Cerebellar nuclear complex (tissue), 1 donor: ENCODE measurements at places on chromosomes 11 and 22.

GRCh38 chr22:43313244-43313889, 29.8 kb downstream of the SCUBE1 start:
- no peak for DNase-seq

DNA sequence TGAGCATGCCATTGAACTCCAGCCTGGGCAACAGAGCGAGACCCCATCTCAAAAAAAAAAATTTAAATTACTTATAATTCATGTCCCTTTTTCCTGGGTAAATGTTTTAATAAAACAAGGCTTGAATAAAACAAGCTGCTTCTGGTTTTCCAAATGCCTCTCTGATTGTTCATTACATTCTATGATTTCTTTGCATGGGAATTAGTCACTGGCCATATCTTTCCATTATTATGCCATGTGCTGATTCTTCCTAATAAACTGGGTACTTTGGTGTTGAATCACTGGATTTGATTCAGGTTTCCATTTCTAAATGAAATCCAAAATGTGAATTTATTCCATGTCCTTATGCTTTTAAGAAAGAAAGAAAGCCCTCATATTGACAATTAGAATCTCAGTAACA, 42.6 kb downstream of the ZNF215 start:
- DNase-seq = no peak

DNA sequence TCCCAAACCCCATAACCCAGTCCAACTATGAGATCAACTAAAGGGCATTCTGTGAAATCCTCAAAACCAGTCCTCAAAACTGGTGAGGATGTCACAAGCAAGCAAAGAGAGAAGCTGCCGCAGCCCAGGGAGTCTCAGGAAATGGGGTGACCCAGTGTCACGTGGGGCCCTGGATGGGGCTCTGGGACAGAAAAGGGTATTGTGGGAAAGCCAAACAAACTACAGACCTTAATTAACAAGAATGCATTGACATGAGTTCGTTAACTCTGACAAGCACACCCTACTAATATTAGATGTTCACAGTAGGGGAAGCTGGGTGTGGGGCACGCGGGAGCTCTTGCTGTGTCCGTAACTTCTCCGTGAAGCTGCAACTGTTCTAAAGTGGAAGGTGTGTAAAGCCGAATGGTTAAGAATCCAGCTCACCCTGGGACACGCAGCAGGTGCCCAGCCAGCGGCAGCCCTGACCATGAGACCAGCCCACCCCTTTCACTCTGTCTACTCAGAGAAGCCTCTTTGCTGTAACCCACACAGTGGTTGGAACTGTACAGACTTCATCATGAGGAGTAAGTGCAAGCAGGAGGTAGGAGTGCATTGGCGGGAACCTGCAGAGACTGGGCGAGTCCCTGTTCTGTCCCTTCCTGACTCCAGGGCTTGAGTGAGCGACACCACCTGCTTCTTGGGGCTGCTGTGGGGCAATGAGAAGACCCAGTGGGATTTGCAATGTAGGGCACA, 17.9 kb downstream of the LINC01488 start:
- DNase-seq = no peak

DNA sequence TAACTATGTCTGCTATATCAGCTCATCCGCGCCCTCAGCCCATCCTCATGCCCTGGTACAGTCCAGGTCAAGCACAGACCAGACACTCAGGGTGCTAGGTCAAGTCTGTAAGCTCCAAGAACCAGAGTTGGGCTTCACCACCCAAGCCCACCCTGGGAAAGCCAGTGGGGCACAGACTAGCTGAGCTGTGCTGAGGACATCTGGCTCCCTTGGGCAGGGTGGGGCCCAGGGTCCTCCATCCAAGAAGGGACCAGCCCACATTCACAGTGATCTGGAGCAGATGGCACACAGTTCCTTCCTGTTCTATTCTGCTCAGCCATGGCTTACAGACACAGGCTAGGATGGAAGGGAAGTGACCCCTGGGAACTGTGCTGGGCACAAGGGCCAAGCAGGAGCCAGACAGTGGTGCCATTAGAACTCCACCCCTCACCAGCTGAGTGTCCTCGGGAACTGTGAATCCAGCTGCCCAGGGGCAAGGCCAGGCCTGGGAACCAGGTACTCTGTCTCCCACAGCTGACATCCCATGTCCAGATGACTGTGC, 9.1 kb downstream of the P2RY6 start:
- DNase-seq = no peak

DNA sequence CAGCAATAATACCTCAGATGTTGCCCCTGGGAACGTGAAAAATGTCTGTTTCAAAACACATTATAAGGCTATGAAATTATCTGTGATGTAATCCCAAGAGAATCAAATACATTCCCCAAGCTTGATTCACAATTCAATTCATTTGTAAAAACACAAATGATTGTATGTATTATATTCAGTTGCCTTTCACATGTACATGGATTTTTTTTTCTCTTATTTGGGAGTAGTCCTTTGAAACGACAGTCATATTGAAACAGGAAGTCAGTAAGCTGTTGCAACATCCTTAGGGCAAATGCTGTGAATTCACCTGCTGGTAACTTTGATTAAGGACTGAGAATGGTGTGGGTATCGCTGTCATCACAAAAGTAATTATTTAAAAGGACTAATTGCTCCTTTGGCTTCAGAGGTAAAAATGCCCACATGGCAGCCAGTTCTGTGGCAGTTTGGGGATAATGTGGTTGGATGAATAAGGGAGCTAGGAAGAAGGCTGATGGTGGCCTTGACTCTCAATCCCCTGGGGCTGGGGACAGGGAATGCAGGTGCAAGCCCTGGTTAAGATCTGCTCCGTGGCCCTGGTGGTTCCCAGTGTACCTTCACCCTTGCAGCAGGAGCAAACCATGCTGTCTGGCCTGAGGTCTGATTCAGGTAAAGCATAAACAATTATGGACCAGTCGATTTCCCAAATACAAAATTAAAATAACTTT, 13.2 kb downstream of the EHF start:
- DNase-seq = no peak

GRCh38 chr11:33291004-33291777, 34.0 kb downstream of the HIPK3 start:
- no peak for DNase-seq

GRCh38 chr11:116693102-116693570, 79.7 kb downstream of the BUD13 start:
- DNase-seq = no peak

- no peak for DNase-seq
These were observed 25.9 kb downstream of the RBX1 start for GRCh38 chr22:40976866-40977700.

GRCh38 chr22:45599836-45600577, 71.6 kb upstream of the ATXN10 start:
- no peak for DNase-seq

DNA sequence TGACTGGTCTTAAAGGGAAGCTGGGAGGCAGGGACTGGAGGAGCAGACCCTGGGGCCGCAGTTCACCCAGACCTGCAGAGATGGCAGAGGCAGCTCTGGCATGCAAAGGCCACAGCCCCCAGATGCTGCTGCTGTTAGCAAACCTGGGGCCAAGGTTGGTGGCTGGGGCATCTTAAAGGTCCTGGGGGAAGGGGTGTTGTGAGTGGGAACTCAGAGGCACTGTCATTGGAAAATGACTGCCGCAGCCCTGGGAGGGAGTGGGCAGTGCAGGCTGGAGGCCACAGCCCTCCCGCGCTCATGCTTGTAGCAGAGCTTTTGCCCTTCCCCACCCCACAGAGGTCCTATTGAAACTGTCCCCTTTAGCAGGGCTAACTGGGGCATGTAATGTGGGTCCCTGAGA, 111.8 kb downstream of the CTTN start:
- no peak for DNase-seq

- no peak for DNase-seq
These were observed 49.2 kb downstream of the RPL27A start for GRCh38 chr11:8731647-8732323.

DNA sequence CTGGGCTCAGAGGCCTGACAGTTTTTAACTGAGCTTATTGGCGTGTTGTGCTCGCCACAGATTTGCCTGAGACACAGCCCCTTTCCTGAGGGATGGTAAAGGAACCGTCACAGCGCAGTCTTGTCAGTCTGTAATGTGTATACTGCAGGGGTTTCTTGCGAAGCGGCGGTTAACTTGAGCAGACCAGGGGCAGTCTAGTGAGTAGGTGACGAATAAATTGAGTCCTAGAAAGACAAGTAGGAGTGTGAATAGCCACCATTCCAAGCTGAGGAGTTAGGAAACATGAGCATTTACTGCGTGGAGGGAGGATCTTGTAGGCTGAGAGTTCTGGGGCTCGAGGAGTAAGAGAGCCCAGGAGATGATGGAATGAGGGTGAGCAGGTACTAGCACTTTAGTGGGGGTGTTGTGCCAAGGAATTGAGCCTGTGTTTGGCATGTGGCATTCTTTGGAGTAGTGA, 1.4 kb downstream of the MED15 start:
- no peak for DNase-seq

- no peak for DNase-seq
These were observed 9.9 kb upstream of the MAFF start for GRCh38 chr22:38191731-38192474.

- no peak for DNase-seq
These were observed 23.3 kb downstream of the P4HA3 start for GRCh38 chr11:74288161-74288560.

DNA sequence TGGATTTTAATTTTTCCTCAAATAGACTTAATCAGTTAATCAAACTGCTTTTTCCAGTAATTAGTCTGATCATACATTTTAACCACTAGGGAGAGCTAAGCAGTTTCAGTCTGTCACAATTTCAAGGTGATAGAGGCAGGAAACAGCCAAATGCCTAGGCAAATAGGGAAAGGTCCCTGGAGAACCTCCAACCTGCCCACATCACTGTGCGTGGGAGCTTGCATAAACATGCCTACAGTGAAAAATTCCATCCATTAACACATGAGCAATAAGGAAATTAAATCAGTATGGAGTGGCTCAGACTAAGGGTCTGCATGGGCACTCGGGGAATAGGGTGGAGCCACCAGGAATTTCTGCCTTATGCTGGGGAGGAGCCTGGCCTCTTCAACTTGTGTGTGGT, 74.6 kb downstream of the AASDHPPT start:
- DNase-seq = no peak

- DNase-seq = no peak
These were observed 991 bp upstream of the SLCO2B1 start for GRCh38 chr11:75149766-75150465.

DNA sequence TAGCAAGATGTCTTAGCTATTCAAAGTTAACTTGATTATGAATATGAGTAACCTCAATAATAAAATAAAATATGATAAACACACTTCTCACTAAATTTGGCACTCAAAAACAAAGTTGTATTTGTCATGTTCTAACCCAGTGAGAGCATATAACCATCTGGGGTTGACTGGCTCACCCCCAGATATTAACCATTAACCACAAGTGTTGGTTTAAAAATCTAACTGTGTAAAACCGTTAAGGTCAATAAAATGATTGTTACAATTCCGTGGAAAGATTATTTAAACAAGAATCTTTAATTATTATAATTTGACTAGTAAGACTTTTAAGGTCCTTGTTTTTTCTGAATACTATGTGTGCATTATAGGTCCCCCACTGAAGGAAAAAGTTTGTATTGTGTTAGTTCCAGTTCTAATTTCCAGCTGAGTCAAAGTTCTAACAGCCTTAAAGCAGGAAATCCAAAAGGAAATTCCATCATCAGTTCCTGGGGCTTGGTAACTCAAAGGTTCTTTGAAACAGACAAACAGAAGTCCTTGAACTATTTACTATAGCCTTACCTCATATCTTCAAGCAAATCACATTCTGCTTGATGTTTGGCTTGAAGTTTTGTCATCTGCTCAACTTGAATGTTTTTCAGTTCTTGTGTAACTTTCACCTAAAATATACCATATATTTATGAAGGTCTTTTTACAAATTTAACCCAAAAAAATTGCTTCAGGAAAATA, 2.5 kb downstream of the FCHSD2 start:
- no peak for DNase-seq

GRCh38 chr11:57493507-57494503, 21.7 kb downstream of the SLC43A1 start:
- no peak for DNase-seq

GRCh38 chr11:31996159-31996881, 94.6 kb upstream of the RCN1 start:
- DNase-seq = no peak

- DNase-seq = no peak
These were observed 15.0 kb downstream of the TSKU start for GRCh38 chr11:76798202-76798581.

DNA sequence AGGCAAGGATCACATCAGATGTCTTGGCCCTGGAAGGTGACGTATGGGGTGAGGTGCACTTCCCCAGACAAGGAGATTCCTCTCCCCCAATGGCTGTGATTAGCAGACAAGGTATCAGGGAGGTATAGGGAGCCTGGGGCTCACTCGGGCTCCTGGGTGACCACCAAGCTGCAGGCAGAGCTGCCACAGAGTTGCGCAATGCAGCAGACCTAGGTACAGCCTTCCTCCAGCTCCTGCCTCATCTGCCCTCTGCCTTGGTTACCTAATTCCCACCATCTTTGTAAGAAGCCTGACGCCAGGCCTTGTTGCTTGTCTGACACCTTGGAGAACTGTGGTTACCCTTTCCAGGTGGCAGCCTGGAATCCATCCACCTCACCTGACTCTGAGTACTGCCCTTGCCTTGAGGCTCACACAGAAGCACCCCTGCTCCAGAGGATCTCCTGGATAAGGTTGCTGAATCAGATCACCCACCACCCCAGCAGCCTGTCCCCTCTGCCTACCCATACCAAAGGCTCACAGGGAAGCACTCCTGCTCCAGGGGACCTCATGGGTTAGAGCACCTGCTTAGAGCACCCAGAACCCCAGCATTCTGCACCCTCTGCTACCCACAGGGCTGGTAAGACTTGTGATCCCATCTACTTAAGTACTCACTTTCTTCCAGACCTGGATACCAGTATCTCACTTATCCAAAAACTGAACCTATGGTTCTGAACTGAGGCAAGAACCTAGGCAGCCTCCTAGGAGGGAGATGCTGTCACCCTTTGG, 40.4 kb downstream of the GAB4 start:
- DNase-seq = no peak

DNA sequence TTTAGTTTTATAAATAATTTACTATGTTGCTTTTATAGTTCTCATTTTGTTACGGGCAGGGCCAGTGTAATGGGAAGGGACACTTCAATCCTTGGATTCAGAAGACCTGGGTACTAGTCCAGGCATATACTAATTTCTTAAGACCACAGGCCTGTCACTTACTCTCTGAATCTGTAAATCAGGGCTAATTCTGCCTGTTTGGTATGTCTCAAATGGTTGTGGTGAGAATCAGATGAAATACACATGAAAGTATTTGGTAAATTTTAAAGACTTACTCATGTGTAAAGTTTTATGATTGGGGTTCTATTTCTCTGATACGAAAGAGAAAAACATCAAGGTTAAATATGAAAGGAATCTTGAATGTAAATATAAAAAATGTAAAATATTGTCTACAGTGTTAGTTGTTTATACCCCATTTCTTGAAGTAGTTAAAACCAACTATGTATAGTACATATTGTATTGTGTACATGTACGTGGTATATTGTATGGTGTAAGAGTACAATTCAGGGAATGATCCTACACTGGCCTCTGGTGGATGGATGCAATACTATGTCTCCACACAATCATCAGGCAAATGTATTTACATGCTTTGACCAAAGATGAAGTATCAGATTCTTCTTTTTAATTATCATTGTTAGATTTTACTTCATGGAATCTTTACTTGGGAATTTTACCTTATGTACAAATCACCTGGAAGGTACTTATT, 24.5 kb upstream of the RAG2 start:
- DNase-seq = no peak
